ENCODE measurements at places on chromosomes 4 and X.

DNA sequence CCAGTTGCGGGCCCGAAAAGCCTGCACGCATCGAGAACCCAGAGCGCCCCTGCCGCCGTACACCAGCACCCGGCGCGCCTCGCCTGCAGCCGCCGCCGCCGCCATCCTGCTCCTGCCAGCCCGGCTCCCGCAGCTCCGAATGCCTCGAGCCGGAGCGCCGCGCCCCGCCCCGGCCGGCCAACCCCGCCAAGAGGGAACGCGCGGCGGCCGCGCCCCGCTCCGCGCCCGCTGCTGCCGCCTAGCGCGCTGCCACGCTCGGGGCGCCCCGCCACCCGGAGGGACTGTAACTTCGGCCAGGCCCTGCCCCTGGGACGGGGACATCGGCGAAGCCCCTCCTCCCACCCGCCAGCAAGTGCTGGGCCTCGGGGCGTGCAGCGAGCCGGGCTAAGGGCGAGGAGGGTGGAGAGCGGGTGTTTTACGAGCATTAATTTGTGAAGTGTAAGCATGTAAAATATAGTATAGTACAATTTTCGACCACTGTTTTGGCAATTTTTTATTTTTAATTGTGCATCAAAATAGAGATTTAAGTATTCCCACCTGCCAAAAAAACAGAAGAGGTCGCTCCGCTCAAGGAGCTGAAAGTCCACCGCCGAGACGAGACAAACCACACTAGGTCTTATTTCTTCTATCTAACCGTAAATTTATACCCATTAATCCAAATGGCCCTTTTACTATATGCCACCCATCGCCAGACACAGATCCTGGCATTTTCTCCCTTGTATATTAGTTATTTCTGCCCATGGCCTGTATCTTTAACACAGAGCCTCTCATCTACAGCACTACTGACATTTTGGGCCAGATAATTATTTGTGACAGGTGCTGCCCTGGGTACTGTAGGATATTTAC, at the start of gene QDPR:
Gene QDPR, minus strand, starts transcription at position 141 of the 846 bp plus-strand sequence. Its CDS starts 36 bp downstream, at position 105.
- peak; percentile 76 for DNase-seq

DNA sequence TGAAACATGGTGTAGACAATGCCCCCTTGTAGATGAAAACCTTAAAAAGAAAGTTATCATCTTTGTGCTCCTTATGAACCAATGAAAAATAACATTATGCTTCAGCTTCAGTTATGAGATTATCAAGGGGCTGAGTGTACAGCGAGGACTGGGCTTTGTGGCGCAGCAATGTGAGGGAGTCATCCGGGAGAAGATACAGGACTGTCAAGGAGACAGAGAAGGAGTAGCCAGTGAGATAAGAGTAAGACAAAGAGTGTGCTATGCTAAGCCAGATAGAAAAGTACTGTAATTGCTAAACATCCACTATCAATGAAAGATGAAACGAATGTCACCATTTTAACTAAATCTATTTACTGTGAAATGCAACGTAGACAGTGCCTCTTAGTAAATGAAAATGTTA, 3.6 kb upstream of the KLHL15 start:
- no peak for DNase-seq

DNA sequence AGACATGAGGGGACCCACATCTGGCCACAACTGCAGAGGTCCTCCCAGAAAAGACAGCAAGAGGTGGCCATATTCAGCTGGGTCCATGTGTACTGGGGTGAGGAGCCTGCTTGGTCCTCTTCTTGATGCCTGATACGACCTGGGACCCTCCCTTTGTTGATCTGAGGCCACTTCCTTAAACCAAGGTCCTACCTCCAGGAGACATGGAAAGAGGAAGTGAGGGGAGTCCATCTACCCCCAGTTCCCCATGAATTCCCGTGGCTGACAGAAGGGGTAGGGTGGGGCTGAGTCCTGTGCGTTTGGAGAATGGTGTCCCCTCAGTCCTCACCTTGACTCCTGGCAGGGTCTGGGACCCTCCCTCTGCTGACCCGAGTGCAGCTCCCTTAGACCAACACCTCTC, 2.1 kb downstream of the MAGEA10 start:
- DNase-seq: no peak

DNA sequence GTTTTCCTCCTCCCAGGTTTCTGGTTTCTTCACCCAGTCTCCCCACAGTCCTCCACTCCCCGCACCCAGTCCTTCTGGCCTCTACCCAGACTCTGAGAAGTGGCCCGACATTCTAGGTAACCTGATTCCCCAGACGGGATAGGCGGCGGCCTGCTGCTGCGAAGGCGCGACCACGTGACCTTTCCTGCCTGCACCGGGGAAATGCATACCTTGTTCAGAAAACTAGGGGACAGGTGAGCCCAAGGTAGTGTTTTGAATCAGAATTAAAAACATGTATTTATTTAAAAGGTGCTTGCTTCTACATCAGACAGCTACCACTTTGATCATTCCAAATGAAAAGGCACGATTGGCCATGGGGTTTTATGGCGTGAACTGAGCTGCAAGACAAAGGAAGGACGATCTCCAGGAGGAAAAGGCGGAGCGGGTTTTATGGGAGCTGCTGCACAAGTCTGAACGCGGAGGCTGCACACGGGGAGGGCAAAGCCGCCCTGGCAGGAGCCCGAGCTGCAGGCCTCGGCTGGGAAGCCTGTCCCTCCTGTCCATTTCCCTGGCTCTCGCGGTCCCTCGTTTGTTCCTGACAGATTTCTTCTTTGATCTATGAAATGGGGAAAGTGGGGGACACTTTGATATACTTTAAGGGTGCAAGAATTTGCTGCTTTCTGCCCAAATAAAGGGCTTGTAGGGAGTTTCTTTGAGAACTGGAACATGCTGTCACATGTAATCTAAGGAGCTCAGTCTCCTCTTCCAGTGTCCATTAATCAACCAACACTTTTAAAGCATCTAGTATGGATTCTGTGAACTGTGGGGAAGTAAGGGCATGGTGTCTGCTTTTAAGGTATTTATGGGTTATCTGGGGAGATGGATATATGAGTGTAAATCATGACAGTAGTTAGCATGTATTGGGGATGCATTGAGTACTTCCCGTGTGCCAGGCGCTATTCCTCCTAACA, 150.9 kb downstream of the SPRY1 start:
- DNase-seq: no peak

DNA sequence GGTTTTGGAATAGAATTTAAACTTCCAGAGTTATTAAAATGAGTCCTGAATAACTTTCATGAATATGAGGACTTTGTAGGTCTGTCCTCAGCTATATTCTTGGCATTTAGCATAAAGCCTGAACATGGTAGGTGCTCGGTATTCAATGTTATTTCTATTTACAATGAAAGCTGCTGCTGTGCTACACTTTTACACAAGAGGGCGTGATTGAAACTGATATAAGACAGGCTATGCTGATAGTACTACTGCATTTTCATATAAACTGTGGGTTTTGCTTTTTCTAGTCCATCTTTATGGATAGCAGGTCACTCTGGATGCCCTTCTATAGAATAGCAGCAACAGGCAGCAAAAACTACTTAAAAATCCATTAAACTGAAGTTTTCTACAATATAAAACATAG, 12.3 kb upstream of the GNPDA2 start:
- DNase-seq: no peak

DNA sequence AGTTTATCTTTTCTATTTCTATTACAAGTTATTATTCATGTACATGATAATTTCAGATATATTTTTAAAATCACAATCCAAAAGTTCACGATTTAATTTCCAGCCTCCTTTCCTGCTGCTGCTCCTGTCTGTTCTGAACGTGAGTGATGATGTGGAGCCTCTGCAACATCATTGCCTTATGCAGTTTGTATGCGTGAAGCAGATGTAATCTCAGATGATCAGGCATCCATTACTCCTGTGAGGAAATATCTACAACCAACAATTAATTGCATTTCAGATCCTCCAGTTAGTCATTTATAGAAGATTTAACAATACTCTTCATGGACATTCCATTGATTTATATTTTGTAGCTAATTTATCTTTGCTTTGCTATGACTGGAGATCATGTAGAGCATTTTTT, 668.7 kb upstream of the EPHA5 start:
- no peak for DNase-seq

GRCh38 chr4:164871673-164872072, 5.3 kb upstream of the APELA start:
- no peak for DNase-seq

- DNase-seq: no peak
Measured at GRCh38 chrX:828411-828959, 197.9 kb downstream of the SHOX start.

- no peak for DNase-seq
Measured at GRCh38 chr4:95640311-95640710, 91.5 kb upstream of the UNC5C start.

GRCh38 chrX:123920105-123920785, 41.3 kb upstream of the STAG2 start:
- DNase-seq: no peak

- no peak for DNase-seq
Measured at GRCh38 chr4:182483685-182484084, 240.5 kb downstream of the TENM3 start.

- no peak for DNase-seq
Measured at GRCh38 chr4:148224476-148224875, 217.7 kb downstream of the NR3C2 start.

DNA sequence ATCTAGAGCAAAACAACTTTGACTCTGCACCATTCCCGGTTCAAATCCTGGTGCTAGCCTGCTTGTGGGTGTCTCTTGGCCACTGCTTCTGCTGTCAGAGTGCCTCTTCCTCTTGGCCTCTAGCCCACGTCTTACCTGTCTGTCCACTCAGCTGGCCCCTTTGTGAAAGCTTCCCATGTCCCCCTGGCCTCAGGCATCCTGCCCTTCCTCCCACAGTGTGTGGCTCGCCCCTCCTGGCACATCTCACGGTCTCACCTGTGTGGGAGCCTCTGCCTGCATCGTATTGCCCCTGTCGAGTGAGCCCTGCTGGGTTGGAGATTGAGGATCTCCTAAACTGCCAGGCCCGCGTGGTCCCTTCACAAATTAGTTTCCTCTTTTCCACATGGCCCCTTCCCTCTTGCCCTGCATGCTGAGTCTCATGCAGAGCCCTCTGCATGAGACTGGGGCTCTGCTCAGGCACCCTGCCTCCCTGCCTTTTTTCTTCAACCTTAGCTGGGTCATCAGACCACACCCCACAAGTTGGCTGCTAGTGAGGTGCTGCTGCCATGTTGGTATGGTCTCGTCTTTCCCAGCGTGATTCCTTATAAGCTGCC, 53.7 kb upstream of the TADA2B start:
- no peak for DNase-seq

DNA sequence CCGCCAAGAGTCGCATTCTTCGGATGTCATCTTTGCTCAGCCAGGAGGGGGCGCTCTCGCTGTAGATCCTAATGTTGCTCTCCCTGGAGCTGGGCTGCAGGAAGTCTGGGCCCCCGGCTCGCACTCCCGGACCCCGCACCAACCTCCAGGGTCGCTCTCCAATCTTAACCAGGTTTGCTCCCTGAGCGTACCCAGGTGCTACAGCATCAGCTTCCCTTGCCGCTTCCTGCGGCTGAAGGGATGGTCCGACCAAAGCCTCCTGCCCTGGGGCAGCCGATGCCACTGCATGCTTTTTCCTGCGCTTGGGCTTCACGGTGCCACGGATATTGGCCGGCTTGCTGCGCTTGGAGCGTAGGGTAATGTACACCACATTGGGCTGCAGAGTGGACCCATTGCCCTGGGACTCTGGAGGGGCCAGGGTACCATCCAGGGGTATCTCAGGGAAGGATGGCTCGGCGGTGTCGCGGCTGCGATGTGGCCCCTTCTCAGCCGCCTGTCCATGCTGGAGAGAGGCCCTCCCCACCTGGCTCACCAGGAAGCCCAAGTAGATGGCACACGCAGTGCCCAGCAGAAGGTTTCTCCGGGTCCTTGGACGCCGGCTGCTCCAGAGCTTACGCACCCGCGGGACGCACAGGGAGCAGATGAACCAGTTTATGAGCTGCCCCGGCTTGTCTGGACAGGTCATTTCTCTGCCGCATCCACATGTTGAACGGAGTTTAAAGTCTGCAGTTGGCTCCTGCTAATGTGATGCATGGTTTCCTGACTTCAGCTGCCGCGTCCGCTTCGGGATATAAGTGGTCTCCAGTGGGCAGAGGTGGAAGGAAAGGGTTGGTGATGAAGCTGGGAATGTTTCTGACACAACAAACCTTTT, 1.9 kb downstream of the GASK1B start:
- DNase-seq: peak; percentile 72

DNA sequence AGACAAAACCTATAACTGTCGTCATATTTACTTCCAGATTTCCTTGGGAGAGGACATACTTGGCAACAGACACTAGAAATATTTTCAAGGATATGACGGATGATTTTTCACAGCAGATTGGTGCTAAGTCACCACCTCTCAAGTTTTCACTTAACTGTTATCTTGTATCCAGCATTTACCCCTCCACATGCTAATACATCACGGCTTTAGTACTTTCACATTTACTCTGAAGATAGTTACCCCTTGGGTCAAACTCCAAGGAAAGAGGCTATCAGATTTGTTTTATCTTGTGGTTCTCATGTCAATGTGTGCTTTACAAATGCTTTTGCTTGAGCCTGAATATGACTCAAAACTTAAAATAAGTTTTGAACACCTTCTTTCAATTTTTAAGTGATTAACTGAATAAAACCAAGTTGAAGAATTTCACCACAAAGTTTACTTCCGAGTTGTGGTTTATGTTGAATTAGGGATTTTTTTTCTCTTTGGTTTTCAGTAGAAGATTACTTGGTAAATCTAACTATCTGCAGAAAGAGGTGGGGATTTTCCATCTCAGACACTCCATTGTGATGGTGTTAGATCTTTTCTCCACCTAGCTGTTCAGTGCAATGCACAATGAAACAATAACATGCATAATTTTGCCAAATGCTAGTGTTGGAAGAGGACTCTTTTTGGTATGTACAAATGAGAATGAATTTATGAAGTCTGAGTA, 75.4 kb upstream of the FAT1 start:
- no peak for DNase-seq

- DNase-seq: peak; percentile 31
Measured at GRCh38 chrX:30735839-30736238, 82.6 kb downstream of the GK start.

- peak; percentile 27 for DNase-seq
Measured at GRCh38 chr4:121656269-121656641, 40.5 kb downstream of the ANXA5 start.

- no peak for DNase-seq
Measured at GRCh38 chr4:182203872-182204411, 39.3 kb upstream of the TENM3 start.

DNA sequence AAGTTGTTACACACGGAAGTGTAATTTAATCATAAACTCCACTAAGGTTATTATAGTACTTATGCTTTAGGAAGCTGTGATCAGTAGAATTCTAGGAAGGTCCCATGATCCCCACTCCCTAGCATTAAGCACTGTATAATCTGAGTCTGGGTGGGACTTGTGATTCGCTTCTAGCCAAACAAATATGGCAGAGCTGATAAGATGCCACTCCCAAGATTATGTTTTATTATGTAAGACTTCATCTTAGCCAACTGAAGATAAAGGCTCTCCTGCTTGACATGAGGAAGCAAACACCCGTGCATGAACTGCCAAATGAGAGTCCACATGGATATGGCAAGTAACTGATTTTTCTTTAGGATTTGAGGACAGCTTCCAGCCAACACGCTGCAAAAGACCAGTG, 186.4 kb upstream of the NDST3 start:
- DNase-seq: no peak

DNA sequence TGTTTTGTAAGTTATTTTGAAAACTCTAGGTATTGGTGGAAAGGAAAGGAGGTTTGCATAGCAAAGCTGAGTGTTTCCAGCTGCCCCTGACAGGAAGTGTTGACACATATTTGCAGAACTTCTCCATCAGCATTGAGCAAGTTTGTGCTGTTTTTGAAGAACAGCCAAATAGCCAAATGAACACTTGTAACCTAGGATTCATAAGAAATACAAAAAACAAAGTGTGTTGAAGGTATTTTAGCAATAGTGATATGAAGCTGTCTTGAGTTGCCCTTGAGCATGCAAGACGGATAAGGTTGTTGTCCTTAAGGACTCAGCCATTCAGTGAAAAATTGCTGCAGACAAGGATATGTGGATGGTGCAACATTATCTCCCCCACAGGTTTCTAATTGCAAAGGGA, 68.3 kb upstream of the PGM2 start:
- peak; percentile 29 for DNase-seq
